MCF 10A (cell line): ENCODE measurements at places on chromosomes 13 and 19. TPM values are rescaled to one million over a fixed set of nuclear protein-coding genes. Genes with fewer than 3 reads are reported as not detected.
A peak's percentile ranks its signal among the peaks of the same experiment; 100 is the strongest.

Gene PSG11
- not detected in 2 replicates for total RNA-seq

Gene ZNF296
- total RNA-seq, result 2.0 and 2.7 TPM in 2 replicates

- no peak for DNase-seq
- H3K27ac ChIP-seq, result no peak overlapping the region
Measured at GRCh38 chr13:58704953-58705352, 1073.4 kb downstream of the PCDH17 start.

DNA sequence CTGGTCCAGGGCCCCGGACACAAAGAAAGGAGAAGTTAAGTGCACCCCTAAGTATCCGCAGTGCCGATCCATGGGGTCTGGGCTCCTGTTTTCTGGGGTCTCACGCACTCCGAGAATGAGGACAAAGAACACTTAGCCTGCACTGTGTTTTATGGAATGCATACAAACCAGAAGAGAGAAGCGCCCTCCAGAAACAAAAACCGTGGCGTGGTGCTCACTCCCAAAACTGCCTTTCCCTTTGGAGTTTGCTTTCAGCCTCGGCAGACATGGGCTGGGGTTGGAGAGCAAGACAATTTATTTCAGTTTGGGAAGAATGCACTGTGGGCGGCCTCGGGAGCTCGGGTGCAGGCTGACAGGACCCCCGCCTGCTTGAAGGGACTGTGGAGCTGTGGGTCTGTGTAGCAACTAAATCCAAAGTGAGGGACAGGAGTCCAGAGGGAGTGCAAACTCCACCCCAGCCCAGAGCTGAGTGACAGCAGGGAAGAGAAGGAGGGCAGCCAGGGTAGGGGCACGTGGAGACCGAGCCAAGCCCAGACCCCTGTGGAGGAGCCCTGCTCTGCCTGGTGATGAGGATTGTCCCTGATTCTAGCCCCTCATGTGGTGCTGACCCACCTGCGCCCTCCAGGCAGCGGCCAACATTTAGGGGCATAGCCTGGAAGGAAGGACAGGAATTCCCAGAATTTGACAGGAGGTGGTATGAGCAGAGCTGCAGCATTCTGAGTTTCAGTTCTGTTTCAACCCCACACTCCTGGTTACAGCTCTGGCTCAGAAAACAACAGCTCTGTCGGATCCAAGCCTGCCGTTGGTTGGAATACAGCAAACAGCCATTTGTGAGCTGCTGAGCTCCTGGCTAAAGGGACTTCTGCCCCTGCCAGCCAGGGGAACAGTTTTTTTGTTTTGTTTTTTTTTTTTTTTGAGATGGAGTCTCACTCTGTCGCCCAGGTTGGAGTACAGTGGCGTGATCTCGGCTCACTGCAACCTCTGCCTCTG, 37.8 kb upstream of the POP4 start:
- no peak overlapping the region for H3K4me3 ChIP-seq
- peaks cover 7% of the 10 kb centered on the region for H3K27me3 ChIP-seq
- H3K36me3 ChIP-seq, result no peaks in the 10 kb centered on the region
- H3K4me1 ChIP-seq, result no peaks in the 10 kb centered on the region

GRCh38 chr19:41311072-41311471, 1.1 kb downstream of the CCDC97 start:
- H3K27me3 ChIP-seq, result no peaks in the 10 kb centered on the region
- H3K36me3 ChIP-seq, result peaks cover 69% of the 10 kb centered on the region
- peaks cover 29% of the 10 kb centered on the region for H3K4me1 ChIP-seq
- peak overlapping the region; percentile 87 for H3K4me3 ChIP-seq
- DNase-seq, result no peak

DNA sequence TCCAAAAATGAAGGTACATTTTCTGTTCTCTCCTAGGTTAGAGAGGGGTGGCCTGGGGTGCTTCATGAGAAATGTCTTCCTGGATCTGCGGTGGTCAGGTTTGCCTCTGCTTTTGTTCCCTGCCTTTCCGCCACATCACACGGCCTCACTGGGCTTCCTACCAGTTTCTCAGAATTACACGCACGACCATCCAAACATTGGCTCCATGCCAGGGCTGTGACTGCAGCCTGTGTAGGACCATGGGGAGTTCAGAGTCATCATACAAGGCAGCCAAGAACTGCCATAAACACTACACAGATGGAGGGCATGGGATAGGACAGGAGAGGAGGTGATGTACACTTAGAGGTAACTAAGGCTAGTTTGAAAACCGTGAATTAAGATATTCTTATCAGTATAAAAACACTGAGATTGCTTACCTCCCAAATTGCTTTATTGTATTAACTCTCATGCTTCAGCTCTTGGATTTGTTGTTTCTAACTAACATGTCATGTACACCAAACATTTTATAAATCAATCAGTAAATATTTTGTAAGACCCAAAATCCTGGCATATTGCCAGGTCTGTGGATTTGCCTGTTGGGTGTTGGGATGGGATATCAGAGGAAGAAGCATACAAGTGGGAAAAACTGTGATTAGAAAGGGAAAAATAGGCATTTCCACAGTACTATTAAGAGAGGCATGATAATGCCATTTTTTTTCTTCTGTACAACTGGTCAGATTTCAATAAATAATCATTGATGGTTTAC, 45.2 kb downstream of the CDADC1 start:
- no peaks in the 10 kb centered on the region for H3K27me3 ChIP-seq
- no peaks in the 10 kb centered on the region for H3K4me1 ChIP-seq
- no peak overlapping the region for H3K27ac ChIP-seq
- no peaks in the 10 kb centered on the region for H3K36me3 ChIP-seq
- H3K4me3 ChIP-seq, result no peak overlapping the region
- no peak for DNase-seq

GRCh38 chr19:41707502-41707812, 969 bp upstream of the CEACAM5 start:
- no peak overlapping the region for H3K27ac ChIP-seq
- peaks cover 98% of the 10 kb centered on the region for H3K27me3 ChIP-seq
- H3K4me1 ChIP-seq, result no peaks in the 10 kb centered on the region
- no peaks in the 10 kb centered on the region for H3K36me3 ChIP-seq

GRCh38 chr13:24225062-24225461, 64.5 kb downstream of the SPATA13 start:
- no peaks in the 10 kb centered on the region for H3K4me1 ChIP-seq
- no peaks in the 10 kb centered on the region for H3K27me3 ChIP-seq
- H3K27ac ChIP-seq, result no peak overlapping the region

- DNase-seq, result peak; percentile 96
- peaks cover 7% of the 10 kb centered on the region for H3K36me3 ChIP-seq
- no peaks in the 10 kb centered on the region for H3K27me3 ChIP-seq
- peaks cover 30% of the 10 kb centered on the region for H3K4me1 ChIP-seq
- H3K27ac ChIP-seq, result peak overlapping the region; percentile 94
Measured at GRCh38 chr19:37931881-37932655, 25.1 kb downstream of the SIPA1L3 start.

Gene PRR22
- total RNA-seq, result 6.4 and 9.4 TPM in 2 replicates

Gene RNF225
- total RNA-seq, result 0.63 and 0.98 TPM in 2 replicates

DNA sequence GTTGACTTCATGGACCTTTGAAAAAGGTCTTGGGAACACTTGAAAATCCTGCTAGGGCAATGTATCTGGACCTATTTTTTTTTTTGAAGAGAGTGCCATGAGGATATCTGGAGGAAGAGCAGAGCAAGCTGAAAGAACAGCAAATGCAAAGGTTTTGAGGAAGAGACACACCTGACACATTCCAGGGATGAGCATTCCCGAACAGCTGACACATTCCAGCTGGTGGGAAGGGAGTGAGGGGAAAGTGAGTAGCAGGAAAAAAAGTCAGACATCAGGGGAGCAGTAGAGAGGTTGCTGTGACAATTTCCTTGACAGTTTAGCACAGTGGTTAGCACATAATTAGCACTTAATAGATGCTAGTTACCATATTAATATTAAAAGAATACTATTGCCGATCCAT, 14.7 kb downstream of the DGKH start:
- H3K4me1 ChIP-seq, result peaks cover 21% of the 10 kb centered on the region
- H3K4me3 ChIP-seq, result no peak overlapping the region
- H3K27me3 ChIP-seq, result no peaks in the 10 kb centered on the region
- H3K36me3 ChIP-seq, result no peaks in the 10 kb centered on the region
- DNase-seq, result no peak
